ENCODE measurements at places on chromosomes 2 and 18. TPM values are rescaled to one million over a fixed set of nuclear protein-coding genes. Genes with fewer than 3 reads are reported as not detected.

DNA sequence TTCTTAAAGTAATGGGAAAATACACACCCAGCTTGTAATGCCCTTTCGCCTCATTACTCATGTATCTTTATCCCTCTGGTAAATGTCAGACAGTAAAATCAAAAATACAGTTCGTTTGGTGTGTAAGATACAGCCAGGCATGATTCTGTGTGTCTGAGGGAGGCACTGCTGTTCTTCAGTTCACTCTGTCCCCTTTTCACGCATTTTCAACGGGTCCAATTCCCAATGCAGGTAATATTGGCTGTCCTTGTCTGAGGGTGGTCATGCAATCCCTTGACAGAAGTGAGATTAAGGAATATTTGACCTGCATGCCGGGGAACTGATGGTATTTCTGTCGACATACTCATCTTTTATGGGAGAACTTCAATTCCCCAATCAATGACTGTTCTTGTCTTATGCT is 587.2 kb upstream of the NXPH2 start:
- DNase-seq: no peak

- no peak for DNase-seq
Measured at GRCh38 chr2:101190747-101191516, 39.8 kb upstream of the TBC1D8 start.

Gene TNFAIP6
- 0.31 TPM for total RNA-seq

Gene ACTR3
- 155 TPM for total RNA-seq

Gene MROH2A
- not detected for total RNA-seq

Gene GALNT1
- 87.8 TPM for total RNA-seq
